ENCODE measurements at places on chromosomes 2 and 18.

DNA sequence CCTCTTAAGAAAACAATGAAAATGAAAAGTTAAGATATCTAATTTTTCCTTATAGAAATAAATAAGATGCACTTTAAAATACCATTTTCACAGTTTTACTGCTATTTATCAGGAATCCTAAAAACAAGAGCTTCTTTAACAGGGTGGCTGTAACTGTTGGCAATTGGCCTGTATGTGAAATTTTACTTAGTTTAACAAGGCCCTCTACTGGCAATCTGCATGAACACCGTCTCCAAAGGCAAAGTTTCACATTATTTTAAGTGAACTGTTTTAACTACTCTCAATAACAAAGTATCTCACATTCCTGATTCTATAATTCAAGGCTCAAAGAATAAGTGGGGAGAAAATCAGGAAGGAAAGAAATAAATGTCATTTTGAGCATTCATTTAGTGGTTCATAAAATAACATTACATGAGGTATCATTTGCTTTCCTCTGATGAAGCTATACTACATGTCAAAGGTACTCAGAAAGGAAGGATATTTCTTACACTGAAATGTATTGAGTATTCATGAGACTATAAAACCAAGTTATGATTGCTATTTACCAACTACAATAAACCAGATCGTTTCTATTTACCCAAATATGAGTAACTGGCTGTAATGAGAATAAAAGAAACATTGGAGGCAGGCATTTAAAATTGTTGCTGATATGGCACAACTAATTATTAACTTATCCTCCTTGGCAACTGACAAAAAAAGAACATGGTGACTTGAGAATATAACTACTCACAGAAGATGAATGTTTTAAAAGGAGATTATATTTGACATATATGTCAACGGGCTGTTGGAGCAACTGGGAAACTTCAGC, 7.0 kb downstream of the NCKAP5 start:
- H3K27ac ChIP-seq, result no peak overlapping the region
- H3K4me3 ChIP-seq, result no peak overlapping the region
- no peak for DNase-seq
- no peaks in the 10 kb centered on the region for H3K4me1 ChIP-seq

GRCh38 chr2:73237168-73237567, 3.1 kb downstream of the CCT7 start:
- no peak overlapping the region for H3K27ac ChIP-seq
- no peaks in the 10 kb centered on the region for H3K27me3 ChIP-seq
- DNase-seq, result no peak
- peaks cover 19% of the 10 kb centered on the region for H3K4me1 ChIP-seq
- peaks cover 47% of the 10 kb centered on the region for H3K36me3 ChIP-seq
- H3K4me3 ChIP-seq, result no peak overlapping the region

DNA sequence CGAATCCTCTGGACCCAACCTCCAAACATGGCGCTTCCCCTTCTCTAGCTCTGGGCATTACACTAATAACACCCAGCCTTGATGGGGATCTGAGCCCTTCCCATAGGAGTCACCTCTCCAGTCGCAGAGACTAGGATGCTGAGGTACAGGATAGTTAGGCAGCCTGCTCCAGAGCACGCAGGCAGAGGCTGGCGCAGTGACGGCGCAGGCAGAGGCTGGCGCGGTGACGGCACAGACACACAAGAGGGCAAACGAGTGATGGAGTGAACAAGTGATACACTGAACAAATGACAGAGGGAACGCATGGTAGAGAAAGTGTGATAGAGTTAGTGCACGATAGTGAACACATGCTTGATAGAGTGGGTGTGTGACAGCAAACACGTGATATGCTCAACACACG, 518.5 kb downstream of the EIPR1 start:
- no peak overlapping the region for H3K4me3 ChIP-seq
- H3K36me3 ChIP-seq, result no peaks in the 10 kb centered on the region
- H3K27me3 ChIP-seq, result no peaks in the 10 kb centered on the region
- H3K27ac ChIP-seq, result no peak overlapping the region
- no peaks in the 10 kb centered on the region for H3K4me1 ChIP-seq

GRCh38 chr2:218960309-218961165, 1.1 kb downstream of the CDK5R2 start:
- no peak for DNase-seq
- H3K36me3 ChIP-seq, result no peaks in the 10 kb centered on the region
- H3K4me3 ChIP-seq, result peak overlapping the region; percentile 66
- no peak overlapping the region for H3K27ac ChIP-seq
- peaks cover 33% of the 10 kb centered on the region for H3K27me3 ChIP-seq

GRCh38 chr2:107684421-107684820, 142.3 kb upstream of the RGPD4 start:
- no peak overlapping the region for H3K27ac ChIP-seq
- H3K4me1 ChIP-seq, result no peaks in the 10 kb centered on the region
- H3K27me3 ChIP-seq, result no peaks in the 10 kb centered on the region
- H3K36me3 ChIP-seq, result no peaks in the 10 kb centered on the region
- H3K4me3 ChIP-seq, result no peak overlapping the region

- H3K4me3 ChIP-seq, result no peak overlapping the region
- no peak for DNase-seq
- H3K36me3 ChIP-seq, result peaks cover 5% of the 10 kb centered on the region
Measured at GRCh38 chr18:23897291-23897690, 117.3 kb upstream of the TTC39C start.

DNA sequence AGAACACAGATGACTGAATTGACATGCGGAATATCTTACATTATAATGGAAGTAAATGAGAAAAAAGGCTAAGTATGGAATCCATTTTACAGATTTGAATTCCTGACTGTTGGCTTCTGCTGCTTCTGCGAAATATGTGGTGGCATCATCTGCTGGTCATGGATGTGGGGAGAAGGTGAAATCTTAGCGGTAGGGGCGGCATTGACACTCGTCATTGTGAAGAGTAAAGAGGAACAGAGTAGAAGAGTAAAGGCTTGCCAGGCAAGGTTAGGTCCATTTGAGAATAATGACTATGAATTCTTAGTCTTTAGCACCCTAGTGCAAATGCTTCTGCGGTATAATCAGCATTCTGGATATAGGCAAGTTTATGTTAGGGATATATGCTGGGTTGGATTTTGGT, 32.4 kb downstream of the ACTR3 start:
- H3K27me3 ChIP-seq, result no peaks in the 10 kb centered on the region
- H3K4me3 ChIP-seq, result no peak overlapping the region
- peaks cover 6% of the 10 kb centered on the region for H3K36me3 ChIP-seq
- no peaks in the 10 kb centered on the region for H3K4me1 ChIP-seq
- DNase-seq, result no peak

- H3K4me1 ChIP-seq, result no peaks in the 10 kb centered on the region
- DNase-seq, result no peak
- no peak overlapping the region for H3K4me3 ChIP-seq
- peaks cover 38% of the 10 kb centered on the region for H3K36me3 ChIP-seq
- H3K27ac ChIP-seq, result no peak overlapping the region
- H3K27me3 ChIP-seq, result no peaks in the 10 kb centered on the region
Measured at GRCh38 chr2:187382131-187382530, 65.9 kb downstream of the CALCRL start.

GRCh38 chr2:188013767-188014166, 277.9 kb upstream of the GULP1 start:
- H3K36me3 ChIP-seq, result no peaks in the 10 kb centered on the region
- no peak for DNase-seq
- no peaks in the 10 kb centered on the region for H3K4me1 ChIP-seq
- no peaks in the 10 kb centered on the region for H3K27me3 ChIP-seq

DNA sequence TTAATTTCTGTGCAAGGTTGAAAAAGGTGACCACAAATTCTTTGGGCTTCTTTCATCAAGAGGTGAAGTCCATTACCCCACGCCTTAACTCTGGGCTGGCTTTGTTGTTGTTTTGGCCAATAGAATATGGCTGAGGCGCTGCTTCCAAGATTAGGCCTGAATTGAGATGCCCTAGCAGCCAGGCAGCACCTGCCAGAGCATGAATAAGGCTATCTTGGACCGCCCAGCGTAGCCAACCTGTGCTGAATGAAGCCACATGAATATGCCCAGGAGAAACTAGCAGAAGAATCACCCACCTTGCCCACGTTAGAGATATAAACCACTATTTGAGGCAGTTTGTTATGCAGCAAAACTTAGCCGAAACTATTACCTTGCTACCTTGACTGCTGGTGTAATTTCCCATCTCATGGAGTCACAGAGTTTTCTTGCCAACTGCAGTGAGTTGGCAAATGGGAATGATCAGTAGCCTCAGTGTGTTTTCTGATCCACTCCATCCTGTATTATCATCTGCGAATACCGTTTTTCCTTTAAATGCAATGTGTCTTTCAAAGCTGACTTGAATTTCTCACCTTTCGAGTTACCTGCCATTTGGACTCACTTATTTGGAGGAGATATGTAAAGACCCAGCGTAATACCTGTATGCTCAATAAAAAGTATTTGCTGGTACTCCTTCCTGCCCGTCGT, 679 bp downstream of the TSGA10 start:
- no peaks in the 10 kb centered on the region for H3K4me1 ChIP-seq
- H3K4me3 ChIP-seq, result peak overlapping the region; percentile 48
- DNase-seq, result no peak
- peak overlapping the region; percentile 94 for H3K27ac ChIP-seq
- H3K36me3 ChIP-seq, result peaks cover 11% of the 10 kb centered on the region

DNA sequence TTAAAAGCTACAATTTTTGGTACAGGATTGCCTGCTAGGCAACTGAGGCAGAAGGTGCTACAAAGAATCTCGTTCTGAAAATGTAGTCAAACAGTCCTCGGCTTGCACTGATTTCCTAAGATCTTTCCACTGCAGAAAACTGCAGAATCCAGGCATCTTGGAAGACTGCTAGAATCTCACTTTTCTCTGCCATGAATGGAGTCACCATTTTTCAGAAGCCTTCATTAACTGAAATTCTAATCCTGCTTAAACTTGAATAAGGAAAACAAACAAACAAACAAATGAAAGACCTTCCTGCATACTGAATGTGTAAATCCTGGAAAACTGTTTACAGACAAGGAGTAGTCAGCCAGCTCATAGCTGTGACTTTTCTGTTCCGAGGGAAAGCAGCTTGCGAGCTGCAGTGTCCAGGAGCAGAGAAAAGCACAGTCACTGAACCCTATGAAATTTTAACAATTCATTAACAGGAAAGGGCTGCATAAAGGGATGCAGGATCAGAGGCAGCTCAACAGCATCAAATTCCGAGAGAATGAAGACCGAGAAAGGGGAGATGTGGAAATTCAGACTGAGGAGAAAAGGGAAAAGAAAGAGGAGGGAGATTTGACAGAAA, 210.5 kb upstream of the PIK3C3 start:
- H3K27me3 ChIP-seq, result no peaks in the 10 kb centered on the region
- H3K27ac ChIP-seq, result no peak overlapping the region
- DNase-seq, result no peak
- H3K36me3 ChIP-seq, result no peaks in the 10 kb centered on the region
- no peak overlapping the region for H3K4me3 ChIP-seq
- no peaks in the 10 kb centered on the region for H3K4me1 ChIP-seq

GRCh38 chr2:9780368-9781130, 62.7 kb upstream of the TAF1B start:
- no peak overlapping the region for H3K4me3 ChIP-seq
- H3K36me3 ChIP-seq, result no peaks in the 10 kb centered on the region
- H3K27me3 ChIP-seq, result no peaks in the 10 kb centered on the region
- H3K27ac ChIP-seq, result peak overlapping the region; percentile 80

GRCh38 chr2:151523850-151524249, 114.1 kb downstream of the RIF1 start:
- no peaks in the 10 kb centered on the region for H3K4me1 ChIP-seq
- no peaks in the 10 kb centered on the region for H3K27me3 ChIP-seq
- H3K27ac ChIP-seq, result no peak overlapping the region
- no peak for DNase-seq
- H3K36me3 ChIP-seq, result no peaks in the 10 kb centered on the region
- H3K4me3 ChIP-seq, result no peak overlapping the region

GRCh38 chr2:50956886-50957285, 75.0 kb downstream of the NRXN1 start:
- no peaks in the 10 kb centered on the region for H3K4me1 ChIP-seq
- no peak overlapping the region for H3K27ac ChIP-seq
- H3K27me3 ChIP-seq, result no peaks in the 10 kb centered on the region

DNA sequence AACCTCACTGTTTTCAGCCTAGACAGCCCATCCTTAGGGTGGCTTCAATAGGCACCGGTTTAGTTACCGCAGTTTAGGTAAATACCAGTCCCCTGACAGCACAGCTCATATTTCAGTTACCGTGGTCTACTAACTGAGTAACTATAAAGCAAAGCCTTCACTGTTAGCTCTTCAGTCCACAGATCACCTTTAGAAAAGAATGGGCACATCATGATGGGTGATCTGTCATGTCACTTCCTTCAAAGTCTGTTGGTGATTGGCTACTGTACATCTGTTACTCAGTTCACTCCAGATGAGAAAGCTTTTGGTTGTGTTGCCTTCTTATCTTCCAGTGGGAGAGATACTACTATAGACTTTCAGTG, 21.0 kb downstream of the SLC20A1 start:
- H3K4me3 ChIP-seq, result no peak overlapping the region
- H3K27ac ChIP-seq, result no peak overlapping the region
- peaks cover 5% of the 10 kb centered on the region for H3K36me3 ChIP-seq
- no peak for DNase-seq
- peaks cover 3% of the 10 kb centered on the region for H3K4me1 ChIP-seq

- H3K4me3 ChIP-seq, result no peak overlapping the region
- no peak for DNase-seq
Measured at GRCh38 chr18:32804134-32804888, 31.5 kb upstream of the KLHL14 start.

- DNase-seq, result no peak
- peak overlapping the region; percentile 12 for H3K27ac ChIP-seq
- peaks cover 36% of the 10 kb centered on the region for H3K4me1 ChIP-seq
- H3K36me3 ChIP-seq, result no peaks in the 10 kb centered on the region
- no peaks in the 10 kb centered on the region for H3K27me3 ChIP-seq
Measured at GRCh38 chr18:46407486-46408166, 249.4 kb downstream of the LOXHD1 start.

DNA sequence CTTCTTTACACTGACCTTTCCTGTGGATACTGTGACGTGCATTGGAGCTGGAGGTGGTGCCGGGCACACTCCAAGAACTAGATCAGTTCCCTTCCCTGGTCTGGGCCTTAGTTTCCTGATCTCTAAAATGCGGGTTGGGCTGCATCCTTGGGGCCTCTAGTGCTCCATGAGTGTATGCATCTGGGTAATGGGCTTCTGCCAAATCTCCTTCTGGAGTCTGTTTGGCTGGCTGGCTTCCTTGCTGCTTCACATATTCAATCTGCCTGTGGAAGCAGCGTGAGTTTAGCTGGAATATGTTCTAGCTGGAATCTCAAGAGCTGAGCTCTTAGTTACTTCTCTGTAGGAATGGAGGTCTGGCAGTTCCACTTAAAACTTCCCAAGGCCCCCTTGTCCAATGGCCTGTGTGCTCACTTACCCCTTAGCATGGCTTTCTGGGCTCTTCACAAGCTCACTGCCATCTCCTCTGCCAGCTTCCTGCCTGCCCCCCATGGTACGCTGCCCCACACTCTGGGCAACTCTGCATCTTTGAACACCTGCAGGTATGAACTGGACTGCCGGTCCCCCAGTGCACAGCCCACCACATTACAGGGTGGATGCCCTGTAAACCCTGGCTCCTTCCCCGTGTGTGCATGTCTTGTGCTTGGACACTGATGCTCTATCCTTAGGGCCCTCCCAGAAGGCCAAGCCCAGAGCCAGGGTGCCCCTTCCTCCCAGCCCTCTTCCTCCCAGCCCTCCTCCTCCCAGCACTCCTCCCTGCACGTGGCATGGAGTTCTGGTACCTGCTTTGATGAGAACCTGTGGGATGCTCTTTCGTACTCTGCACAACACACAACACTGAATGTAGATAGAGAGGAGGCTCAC, 103.6 kb upstream of the SMAD2 start:
- peaks cover 97% of the 10 kb centered on the region for H3K4me1 ChIP-seq
- no peaks in the 10 kb centered on the region for H3K27me3 ChIP-seq
- no peak for DNase-seq
- peak overlapping the region; percentile 61 for H3K27ac ChIP-seq

- no peaks in the 10 kb centered on the region for H3K27me3 ChIP-seq
- H3K4me1 ChIP-seq, result peaks cover 45% of the 10 kb centered on the region
- no peaks in the 10 kb centered on the region for H3K36me3 ChIP-seq
- H3K4me3 ChIP-seq, result no peak overlapping the region
- peak overlapping the region; percentile 91 for H3K27ac ChIP-seq
Measured at GRCh38 chr2:231671270-231672050, 36.9 kb upstream of the PTMA start.
